Mononuclear cell (primary cell): ENCODE measurements at places on chromosomes 11 and 22. TPM values are rescaled to one million over a fixed set of nuclear protein-coding genes. Genes with fewer than 3 reads are reported as not detected.

The SYTL2 gene
- 26.6 TPM for total RNA-seq

The OR52A1 gene
- total RNA-seq: not detected

The SLC22A9 gene
- not detected for total RNA-seq

The TMPRSS13 gene
- 0.73 TPM for total RNA-seq

The SPON1 gene
- 0.94 TPM for total RNA-seq

The SAAL1 gene
- 21.5 TPM for total RNA-seq

The CCDC157 gene
- total RNA-seq: 4.9 TPM

The PRAME gene
- not detected for total RNA-seq

The OR52E8 gene
- total RNA-seq: not detected

The VWA5A gene
- total RNA-seq: 6.6 TPM

The OR4D6 gene
- not detected for total RNA-seq

The BIK gene
- 2.1 TPM for total RNA-seq

The SPDYC gene
- not detected for total RNA-seq

The ALDH3B1 gene
- 19.6 TPM for total RNA-seq

The DCDC1 gene
- total RNA-seq: 0.21 TPM

The ISX gene
- total RNA-seq: not detected

The PPARA gene
- 5.1 TPM for total RNA-seq

The TPBGL gene
- total RNA-seq: 0.10 TPM

The RIC3 gene
- total RNA-seq: 27.5 TPM

The IGLL1 gene
- total RNA-seq: 0.31 TPM

The SEZ6L gene
- 0.84 TPM for total RNA-seq

The SGSM1 gene
- 0.73 TPM for total RNA-seq

The MAPK11 gene
- 1.3 TPM for total RNA-seq

The HIPK3 gene
- 112 TPM for total RNA-seq

The NRGN gene
- total RNA-seq: 58.9 TPM

The OR5A1 gene
- total RNA-seq: under 0.01 TPM

The FAM89B gene
- 18.1 TPM for total RNA-seq

The ME3 gene
- 4.2 TPM for total RNA-seq

The PANX3 gene
- not detected for total RNA-seq

The LMO1 gene
- not detected for total RNA-seq

The SLC22A25 gene
- not detected for total RNA-seq

The YWHAH gene
- total RNA-seq: 73.8 TPM

The SYT8 gene
- not detected for total RNA-seq

The TBX10 gene
- not detected for total RNA-seq

The MS4A2 gene
- total RNA-seq: 0.63 TPM
